ENCODE measurements at places on chromosomes 4 and X.

- no peak for DNase-seq
Observed at GRCh38 chr4:121583396-121583795, 113.4 kb downstream of the ANXA5 start.

GRCh38 chrX:22105231-22105630 lies 73.1 kb downstream of the PHEX start:
- no peak for DNase-seq

DNA sequence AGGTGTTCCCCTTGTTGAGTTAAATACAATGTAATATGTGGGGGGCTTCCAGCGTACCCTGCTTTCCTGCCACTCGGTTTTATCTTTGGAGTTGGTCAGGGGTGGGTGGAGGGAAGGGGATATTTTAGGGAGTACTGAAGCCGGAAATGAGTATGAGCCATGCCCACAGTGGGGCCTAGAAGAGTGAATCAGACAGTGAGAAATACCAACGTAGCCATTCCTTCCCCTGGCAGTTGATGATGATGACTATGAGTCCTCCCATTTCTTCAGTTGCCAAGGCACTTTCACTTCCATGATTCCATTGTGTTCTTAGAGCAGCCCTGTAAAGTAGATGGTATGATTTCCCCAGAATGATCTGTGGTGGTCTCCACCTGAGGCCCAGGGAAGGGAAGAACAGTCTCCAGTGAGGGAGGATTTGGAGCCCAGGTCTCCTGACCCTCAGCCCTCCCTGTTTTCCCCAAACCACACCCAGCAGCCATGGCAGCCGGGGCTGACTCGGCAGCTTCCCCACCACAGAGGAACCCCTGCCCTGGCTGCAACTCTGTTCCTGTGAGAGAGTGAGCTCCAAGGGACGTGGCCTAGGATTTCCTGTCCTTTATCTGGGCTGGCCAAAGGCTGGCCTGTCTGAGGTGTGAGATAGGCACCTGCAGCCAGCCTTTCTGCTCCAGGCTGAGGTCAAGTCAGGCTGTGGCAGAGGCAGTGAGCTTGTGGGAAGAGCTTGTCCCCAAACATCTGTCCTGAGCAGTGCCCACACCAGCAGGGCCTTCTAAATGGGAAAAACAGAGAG lies 52.7 kb downstream of the STARD8 start:
- DNase-seq: no peak

- no peak for DNase-seq
Observed at GRCh38 chr4:48139691-48140090, 5.6 kb upstream of the TXK start.

DNA sequence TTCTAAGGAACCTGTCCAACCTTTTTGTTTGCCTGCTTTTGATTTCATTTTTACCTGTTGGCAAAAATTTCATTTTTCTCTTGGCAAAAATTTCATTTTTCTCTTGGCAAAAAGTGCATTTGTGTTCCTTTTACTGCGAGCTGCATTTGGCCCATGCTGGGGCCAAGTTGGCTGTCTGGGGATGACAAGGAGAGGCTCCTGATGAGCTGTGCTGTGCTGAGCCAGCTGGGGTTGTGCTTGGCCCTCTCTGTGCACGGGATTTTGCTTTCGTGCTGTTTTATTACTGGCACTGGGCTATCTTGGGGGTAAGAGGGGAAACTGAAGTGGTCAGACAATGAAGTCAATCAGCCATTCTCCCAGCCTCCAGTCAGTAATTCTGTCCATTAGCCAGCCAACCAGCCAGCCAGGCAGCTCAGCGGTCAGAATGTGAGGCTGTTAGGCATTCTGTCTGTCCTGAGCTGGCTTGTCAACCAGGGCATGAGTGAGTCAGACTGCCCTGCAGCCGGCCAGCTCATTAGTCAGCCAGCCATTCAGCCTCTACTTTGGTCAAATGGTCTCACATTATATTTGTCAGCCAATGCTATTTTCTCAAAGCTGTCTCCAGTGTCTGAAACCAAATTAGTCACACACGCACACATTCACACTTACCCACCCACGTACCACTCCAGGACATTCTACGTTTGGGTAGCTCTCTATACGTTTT lies 56.9 kb upstream of the PRPS1 start:
- DNase-seq: no peak

DNA sequence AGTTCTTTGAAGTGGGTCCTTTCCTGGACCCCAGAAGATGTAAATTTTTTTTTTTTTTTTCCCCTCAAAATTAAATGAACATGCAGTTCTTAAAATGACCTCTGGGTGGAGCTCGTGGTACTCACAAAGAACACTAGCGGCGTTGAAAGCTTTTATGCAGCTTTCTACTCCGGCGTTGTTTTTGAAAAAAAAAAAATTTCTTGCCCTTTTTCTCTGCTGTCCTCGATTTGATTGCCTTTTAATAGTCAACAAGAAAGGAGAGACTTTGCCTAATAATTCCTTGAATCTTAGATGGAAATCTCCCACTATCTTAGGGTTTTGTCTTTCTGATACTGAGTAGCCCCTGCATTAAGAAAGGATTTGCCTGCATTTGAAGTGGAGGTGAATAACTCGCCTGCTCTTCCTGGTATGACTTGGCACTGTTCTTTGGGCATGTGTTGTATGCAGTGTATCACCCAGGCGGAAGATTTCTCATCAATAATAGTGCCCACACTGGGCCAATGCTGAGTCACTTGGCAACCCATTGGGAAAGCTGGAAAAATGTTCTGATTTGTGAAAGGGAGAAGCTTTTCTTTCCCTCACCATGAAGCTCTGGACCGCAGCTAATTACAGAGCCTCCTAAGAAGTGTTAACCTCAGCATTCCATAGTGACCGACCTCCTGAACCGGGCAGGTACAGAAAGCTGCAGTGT lies 104.0 kb downstream of the PHEX start:
- no peak for DNase-seq

DNA sequence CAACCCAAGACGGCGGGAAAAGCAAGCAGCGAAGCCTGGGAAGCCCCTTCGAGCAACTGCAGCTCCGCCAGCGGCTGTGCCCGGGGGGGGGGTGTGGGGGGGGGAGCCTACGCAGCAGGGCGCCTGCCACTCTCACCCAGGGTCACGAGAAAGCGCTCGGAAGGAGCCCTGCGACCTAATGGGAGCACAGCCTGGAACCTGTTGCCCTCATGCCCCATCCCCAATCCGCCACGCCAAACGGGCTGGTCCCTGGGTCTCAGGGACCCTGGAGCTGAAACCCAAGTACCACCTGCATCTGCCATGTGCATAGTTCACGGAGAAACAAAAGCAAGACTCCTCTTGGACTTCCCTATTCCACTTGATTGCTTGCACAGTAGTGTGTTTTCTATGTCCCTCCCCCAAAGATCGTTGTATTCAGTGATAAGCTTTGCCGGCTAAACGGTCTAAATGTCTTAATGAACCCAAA lies 359 bp upstream of the GAB3 start:
- no peak for DNase-seq

- no peak for DNase-seq
Observed at GRCh38 chr4:153549405-153549804, 83.2 kb downstream of the TMEM131L start.

DNA sequence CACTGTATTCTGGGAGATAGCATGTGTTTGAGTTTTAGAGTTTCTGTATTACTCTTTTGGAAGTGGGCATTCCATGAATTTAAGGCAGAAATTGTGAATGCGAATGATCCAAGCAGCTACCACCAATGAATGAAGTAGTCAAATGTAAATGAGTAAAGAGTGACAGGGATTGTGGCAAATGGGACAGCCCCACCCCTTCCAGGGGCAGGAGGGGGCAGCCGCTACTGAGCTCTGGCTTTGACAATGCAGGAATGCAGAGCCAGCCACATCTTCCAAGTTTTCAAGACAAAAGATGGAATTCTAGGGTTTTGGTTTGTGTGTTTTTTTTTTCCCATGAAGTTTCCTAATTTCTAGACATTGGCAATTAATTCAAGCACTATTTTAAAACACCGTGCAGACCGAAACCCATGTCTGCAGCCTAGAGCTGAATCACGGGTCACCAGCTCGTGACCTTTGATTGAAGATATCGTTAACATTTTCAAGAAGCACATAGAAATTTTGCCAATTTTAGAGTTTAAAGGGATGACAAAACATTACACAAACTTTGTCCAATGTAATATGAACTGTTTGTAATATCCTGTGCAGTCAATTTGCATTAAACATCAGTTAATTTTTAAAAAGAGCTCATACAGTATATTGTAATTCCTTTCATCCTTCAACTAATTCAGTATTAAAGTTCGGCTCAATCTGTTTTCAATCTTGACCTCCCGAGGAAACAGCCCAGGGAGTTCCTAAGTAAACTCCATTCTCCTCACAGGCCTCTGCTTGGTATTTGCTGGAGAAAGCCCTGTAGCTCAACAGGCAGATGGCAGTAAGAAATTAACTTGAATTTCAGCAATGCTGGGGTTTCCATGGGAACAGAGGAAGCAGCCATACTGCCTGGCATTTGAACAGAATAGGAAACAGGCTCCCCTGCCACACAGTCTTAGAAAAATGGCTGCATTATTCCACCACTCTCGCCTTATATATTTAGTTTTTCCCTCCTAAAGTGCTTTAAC lies 83.4 kb downstream of the UCHL1 start:
- DNase-seq: no peak

DNA sequence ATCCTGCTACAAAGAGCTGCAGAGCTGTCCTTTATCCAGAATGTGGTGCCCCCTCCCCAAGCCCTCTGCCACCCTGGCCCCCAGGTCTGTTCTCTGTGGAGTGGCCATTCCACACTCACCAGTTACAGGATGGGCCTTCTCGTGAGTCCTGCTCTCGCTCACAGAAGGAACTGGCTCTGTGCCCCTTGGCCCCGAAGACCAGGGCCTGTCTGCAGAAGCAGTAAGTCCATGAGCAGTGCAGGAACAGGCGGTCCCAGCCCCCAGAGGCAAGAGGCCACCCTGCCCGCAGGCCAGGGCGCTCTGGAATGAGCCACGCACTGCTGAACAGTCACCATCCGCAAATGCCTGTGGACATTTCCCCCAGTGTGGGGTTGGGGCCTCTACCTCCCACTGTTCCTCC lies 92.2 kb downstream of the DCTD start:
- DNase-seq: no peak

DNA sequence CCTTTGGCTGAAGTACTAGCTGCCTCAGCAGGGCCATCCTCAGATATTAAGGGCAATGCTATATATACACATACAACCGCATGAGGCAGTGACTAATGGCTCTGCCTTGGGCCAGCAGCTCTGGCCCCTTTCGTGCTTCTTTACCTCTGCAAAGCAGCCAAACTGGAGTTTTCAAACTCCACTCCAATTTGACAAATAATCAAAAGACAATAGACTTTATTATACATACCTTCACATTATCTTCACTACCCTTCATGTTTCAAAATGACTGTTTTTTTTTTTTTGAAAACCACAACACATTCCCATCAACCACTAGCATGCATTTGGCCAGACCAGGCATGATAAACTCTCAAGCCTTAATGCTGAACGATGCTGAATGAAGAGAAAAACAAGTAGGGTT lies 187.7 kb downstream of the ENOX2 start:
- DNase-seq: no peak

DNA sequence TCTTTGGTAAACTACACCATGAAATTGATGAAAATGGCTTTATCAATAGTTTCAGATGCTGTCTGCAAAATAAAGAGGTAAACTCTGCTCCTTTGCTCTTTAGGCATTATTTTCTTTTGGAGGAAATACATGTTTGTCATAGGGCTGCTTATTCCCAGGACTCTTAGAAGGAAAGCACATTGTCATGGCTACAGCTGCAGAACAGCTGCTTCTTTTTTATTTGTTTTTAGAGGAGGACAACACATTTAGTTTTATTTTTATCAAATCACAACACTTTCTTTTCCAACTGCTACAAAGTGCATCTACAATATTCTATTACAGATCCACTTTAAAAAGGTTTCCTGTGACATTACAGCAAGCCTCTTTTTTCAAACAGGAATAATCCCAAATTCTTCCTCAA lies 12.7 kb upstream of the HPF1 start:
- DNase-seq: no peak

DNA sequence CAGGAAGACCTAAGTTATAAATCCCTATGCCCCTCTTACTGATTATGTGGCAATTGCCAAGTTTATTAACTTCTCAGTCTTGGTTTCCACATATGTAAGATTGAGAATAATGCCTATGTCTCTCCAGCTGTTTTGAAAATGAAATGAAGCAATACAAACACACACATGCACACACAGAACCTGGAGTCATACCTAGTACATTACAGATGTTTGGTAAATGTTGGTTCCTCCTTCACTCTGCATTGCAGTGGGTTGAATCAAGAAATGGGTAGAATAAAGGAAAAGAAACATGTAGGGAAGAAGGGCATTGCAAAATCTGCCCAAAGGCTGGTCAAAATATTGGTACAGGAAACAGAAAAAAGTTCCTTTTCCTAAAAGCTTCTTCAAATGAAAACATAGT lies 309.9 kb upstream of the EMCN start:
- DNase-seq: no peak
